Large intestine (tissue), 12 donors: ENCODE measurements at places on chromosomes 13 and 19.

DNA sequence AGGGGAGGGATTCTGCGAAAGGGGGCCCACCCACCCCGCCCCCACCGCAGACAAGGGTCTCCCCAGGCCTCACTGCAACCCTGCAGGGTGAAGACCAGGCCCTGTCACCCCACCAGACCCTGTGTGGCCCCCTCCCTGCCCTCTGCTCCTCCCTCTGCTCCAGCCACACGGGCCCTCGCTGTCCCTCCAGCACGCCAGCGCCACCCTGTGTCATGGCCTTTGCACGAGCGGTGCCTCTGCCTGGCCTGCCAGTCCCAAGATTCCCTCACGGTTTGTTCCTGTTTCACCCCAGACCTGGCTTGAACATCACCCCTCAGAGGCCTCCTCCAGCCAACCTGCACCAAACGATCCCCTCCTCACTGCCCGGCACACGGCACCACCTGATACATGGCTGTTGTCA, 27.3 kb downstream of the PIP5K1C start:
- DNase-seq = no peak

- no peak for DNase-seq
These were observed 22.5 kb upstream of the SLC35E1 start for GRCh38 chr19:16594681-16595091.

DNA sequence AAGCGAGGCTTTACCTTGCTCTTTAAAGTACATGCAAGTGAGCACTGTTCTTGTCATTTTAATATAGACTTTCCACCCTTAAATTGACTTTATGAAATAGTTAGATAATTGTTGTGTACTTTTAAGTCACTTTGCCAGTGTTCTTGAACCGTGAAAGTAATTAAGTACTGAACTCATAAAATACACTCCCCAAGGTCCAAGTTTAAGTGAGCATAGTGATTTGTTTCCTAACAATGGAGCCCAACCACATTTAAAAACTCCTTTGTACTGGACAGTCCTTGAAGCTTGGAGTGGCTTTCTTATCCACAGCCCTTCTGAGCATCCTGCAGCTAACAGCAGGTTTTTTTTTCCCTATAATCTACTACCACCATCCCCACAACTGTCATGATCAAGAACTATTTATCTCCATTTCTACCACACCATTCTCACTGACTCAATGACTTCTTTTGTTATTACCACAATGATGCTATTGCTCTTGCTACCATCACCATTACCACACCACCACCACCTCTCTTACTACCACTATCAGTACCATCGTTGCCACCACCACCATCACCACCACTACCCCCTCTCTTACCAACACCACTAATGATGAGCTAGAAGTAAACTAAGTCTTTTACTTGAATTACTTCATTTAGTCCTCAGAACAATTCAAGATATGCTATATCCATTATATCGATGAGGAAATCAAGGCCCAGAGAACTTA, 452.6 kb downstream of the DIAPH3 start:
- DNase-seq = no peak

- DNase-seq = no peak
These were observed 1.3 kb upstream of the PTOV1 start for GRCh38 chr19:49849433-49850220.

- DNase-seq = no peak
These were observed 363 bp downstream of the SPIB start for GRCh38 chr19:50419022-50419579.

GRCh38 chr19:30897034-30897433, 452.2 kb downstream of the TSHZ3 start:
- no peak for DNase-seq

- no peak for DNase-seq
These were observed 570.5 kb upstream of the GPC6 start for GRCh38 chr13:92656103-92656502.

GRCh38 chr19:870314-870713, 10.8 kb downstream of the CFD start:
- no peak for DNase-seq

DNA sequence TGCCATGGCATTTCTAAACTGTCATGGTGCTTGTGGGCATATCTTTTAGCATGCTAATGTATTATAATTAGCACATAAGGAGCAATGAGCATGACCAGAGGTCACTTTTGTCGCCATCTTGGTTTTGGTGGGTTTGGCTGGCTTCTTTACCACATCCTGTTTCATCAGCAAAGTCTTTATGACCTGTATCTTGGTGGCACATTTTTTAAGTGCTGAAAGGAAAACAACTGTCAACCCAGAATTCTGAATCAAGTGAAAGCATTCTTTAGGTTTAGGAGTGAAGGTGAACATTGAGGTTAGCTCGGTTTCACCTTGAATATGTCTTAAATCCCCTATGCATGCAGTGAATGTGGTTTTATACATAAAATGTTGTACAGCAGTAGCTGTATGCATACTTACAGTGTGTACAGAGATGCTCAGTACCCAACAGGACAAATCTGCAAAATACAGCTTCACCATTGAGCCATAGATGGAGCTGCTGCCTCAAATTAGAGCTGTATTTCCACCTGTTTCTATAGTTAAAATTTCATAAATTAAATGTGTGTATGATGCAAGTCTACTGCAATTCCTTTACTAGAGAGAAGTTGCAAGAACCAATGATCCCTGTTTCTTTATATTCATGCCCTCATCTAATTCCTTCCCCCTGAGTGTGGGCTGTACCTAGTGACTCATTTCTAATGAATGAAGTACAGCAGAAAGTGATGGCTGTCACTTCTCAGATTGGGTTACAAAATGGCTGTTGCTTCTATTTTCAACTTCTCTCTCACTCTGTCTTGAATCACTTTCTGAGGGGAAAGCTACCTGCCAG, 25.2 kb upstream of the IGSF23 start:
- DNase-seq = no peak

DNA sequence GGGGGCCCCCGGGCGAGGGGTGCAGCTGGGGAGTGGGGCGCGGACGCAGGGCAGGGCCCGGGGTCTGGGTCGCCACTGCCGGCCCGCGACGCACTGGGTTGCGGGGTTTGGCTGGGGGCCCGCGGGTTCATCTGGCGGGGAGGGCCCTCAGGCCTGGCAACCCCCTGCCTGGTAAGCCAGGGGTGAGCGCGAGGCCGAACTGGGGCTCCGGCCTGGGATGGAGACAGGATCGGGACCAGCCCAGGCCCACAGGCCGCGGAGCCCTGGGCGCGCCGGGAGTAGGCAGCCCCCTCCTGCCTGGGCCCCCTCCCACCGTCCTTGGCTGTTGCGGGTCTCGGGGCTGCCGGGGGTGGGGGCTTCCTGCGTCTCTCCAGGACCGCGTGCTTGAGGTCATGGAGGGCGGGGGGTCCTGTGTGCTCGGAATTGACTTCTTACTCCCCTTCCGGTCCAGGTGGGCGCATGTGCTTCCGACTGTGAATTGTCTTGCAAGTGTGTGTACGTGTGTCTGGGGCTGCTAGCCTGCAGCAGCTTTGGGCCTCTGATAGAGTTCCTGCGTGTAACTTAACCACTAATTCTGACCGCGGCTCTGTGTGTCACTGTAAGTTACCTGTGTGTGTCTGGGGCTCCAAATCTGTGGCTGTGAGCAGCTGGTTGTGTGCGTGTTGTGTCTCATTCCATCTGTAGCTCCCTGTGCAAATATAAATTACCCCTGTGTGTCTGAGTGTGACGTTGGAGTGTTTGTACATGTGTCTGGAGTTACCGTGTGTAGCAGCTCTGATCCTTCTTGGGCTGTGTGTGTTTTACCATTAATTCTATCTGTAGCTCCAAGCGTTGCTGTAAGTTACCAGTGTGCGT, 751 bp downstream of the GRAMD1A start:
- DNase-seq = peak; percentile 40

DNA sequence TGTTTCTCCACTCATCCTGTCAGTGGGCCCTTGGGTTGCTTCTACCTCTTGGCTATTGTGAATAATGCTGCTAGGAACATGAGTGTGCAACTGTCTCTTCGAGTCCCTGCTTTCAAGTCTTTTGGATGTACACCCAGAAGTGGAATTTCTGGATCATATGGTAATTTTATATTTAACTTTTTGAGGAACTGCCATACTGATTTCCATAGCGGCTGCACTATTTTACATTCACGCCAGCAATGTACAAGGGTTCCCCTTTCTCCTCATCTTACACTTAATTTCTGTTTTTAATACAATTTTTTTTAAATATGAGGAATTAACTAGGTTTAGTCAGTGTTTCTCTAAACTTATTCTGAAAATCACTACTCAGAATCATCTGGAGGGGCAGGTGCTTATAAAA, 24.2 kb upstream of the SLC46A3 start:
- DNase-seq = no peak

DNA sequence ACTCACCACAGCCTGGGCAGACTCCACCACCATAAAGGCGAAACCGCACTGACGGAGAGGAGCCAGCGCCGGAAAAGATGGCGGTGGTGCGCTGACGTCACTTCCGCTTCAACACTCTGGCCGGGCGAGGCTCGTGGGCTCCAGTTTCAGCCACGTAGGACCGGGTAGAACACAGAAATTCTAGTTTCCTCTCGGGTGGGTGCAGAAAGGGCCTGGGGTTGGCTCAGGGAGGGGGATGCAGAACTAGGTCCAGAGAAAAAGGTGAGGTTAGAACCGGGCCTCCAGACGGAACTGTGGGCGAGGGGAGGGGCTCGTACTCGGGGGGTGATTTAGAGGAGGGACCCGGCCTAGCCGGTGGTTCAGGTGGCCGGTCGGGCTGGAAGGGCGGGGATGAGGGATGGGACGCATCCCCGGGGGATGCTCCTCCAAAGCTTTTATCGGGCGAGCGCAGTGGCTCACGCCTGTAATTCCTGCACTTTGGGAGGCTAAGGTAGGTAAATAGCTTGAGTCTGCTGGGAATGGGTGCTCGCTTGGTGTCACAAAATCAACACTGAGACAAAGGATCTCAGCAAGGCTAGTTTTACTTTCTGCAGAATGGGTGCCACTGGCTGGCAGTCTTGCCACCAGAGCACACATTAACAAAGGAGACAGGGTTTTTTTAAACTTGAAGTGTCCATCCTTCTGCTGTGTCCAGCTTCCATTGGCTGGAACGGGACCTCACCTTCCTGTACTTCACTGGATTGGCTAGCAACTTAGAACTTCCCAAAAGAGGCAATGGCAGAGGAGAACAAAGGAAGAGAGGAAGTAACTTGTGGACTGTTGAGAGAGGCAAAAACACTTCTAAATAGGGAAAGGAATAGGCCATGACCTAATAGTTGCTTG, at the start of gene ZNF561:
Gene ZNF561, minus strand, starts transcription at position 77 of the 882 bp plus-strand sequence. CDS start 1,776 bp downstream, outside the sequence.
- peak; percentile 81 for DNase-seq

DNA sequence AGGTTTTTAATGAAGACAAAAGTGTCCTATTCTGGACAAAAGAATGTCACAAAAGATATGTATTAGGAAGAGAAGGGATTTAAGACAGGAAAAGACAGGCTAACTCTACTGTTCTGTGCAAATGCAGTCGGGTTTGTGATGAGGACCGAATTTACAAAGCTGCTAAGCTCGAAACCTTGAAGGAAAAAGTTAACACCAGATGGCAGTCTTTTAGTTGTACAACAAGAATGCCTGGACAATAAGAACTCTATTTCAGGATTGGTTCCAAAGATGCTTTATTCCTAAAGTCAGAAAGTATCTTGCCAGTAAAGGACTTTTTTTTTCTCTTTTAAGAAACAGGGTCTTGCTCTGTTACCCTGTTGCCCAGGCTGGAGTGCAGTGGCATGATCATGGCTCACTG, 51.1 kb downstream of the HS6ST3 start:
- DNase-seq = no peak

- no peak for DNase-seq
These were observed 6.7 kb upstream of the PPP5C start for GRCh38 chr19:46340051-46340659.

DNA sequence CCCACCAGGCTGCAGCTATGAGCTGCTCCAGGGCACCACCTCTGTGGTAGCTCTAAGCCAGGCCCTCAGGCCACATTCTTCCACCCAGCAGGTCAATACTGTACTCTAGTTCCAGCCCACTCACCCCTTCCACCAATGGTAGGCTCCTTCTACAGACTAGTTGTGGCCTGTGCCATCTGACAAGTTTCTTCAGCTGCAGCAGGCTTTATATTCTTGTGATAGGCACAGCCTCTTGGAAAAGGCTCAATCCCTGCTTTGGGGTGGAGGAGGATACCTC, 8.5 kb downstream of the MICU2 start:
- DNase-seq = no peak

DNA sequence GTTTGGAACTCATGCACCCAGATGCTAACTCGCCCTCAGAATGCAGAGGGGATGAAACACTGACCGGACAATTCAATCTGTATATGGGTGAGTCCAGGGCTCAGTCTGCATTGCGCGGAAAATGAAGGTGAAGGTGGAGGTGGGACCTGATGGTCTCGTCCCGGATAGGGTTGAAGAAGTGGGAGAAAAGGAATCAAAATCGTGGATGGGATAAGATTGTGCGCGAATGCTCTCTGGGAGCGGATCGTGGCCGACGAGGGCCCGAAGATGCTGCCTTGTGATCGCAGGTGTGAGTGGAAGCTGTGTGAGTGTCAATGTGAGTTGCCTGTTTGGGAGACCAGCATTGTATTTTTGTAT, 594 bp upstream of the ZNF850 start:
- DNase-seq = no peak

GRCh38 chr19:41565379-41565720, 10.6 kb upstream of the CEACAM21 start:
- DNase-seq = no peak

GRCh38 chr13:60329221-60329923, 67.6 kb upstream of the TDRD3 start:
- peak; percentile 49 for DNase-seq

GRCh38 chr19:55090564-55090963, 14.9 kb downstream of the EPS8L1 start:
- no peak for DNase-seq

- DNase-seq = no peak
These were observed 5.0 kb downstream of the RNF225 start for GRCh38 chr19:58400316-58400915.

DNA sequence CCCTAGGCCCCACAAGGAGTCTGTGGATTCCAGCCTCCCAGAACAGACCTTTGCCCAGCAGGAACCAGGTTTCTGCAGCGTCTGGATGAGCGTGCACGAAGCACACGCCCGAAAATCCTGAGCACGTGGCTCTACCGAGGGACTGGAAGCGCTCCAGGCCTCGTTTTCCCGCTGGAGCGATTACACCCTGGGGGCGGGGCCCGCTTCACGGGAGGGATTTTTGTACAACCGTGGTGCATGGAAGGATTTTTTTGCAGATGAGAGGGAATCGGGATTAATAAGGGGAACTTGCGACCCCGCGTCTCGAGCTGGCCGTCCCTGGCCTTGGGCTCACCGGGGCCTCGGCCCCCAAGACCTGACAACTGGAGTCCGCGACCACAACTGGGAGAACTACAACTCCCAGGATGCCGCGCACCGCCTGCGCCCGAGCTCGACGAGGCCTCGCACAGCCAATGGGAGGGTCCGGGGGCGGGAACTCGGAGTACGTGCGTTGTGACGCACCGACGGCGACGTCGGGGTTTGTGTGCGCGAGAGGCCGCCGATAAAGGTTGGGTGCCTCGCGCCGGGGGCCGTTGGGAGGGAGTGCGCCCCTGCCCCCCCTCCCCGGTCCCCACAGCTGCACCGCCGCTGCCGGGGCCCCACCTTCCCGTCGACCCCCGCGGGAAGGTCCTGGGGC, at the start of gene ZNF628:
Gene ZNF628, plus strand, starts transcription at position 518 of the 676 bp plus-strand sequence. CDS start 3,294 bp downstream, outside the sequence.
- DNase-seq = peak; percentile 99
